ENCODE measurements at places on chromosomes 2 and 18.

- no peak for DNase-seq
Measured at GRCh38 chr2:15346624-15347023, 214.5 kb downstream of the NBAS start.

GRCh38 chr2:9095690-9096089, 92.2 kb upstream of the MBOAT2 start:
- peak; percentile 46 for DNase-seq

- DNase-seq, result no peak
Measured at GRCh38 chr18:7562491-7562890, 4.6 kb upstream of the PTPRM start.

GRCh38 chr2:70827388-70827787, 7.0 kb upstream of the CLEC4F start:
- DNase-seq, result no peak

DNA sequence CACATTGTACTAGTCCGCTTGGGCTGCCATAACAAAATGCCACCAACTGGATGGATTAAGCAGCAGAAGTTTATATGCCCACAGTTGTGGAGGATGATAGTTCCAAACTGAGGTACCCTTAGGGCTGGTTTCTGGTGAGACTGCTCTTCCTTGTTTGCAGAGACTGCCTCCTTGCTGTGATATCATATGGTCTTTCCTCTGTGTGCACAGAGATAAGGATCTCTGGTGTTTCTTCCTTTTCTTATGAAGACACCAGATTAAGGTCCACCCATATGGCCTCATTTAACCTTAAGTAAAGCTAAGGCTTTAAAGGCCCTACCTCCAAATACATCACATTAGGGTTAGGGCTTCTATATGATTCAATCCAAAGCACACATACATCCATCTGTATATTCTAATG, 738.2 kb upstream of the GCFC2 start:
- no peak for DNase-seq

DNA sequence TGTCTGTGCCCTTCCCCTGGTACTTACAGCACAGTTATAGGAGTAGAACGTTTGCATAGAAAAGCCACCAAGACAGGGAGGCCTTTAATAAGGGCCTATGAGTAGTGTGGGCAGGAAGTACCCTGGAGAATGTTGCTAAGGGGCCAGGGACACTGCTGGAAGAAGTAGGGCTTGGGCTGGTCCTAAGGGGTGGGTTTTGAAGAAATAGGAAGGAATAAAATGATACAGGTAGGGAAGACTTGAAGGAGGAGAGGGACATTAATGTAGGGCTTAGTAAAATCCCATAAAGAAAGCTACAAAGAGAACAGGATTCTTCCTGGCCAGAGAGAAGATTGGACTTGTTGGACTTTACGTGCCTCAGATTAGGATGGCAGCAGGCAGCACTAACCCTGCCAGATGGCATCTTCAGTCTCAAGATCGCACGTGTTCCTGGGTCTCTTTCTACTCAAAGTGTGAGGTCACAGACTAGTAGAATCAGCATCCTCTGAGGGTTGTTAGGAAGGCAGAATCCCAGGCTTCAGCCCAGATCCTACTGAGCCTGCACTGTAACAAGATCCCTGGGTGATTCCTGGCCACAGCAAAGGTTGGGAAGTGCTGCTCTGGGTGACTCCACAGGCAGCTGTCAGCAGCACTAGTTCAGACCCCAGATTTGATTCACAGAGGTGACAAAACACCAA, 39.2 kb downstream of the EPAS1 start:
- peak; percentile 43 for DNase-seq

DNA sequence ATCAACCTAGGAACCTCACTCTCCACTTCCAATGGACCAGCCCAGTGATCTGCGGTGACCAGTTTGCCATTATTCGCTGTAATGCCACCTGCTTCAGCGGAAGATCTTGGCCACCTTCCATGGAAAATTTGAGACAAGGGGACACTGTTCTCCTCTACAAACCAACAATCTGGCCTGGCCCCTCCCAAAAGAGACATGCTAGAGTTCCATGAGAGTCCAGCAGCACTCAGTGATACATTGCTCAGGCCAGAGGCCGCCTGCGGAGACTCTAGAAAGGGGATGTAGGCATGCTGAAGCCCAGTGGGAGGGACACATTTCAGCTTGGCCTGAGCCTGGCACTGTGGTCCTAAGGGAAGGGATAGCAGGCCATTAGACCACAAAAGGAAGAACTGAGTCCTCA, 58.3 kb downstream of the COL6A3 start:
- no peak for DNase-seq

DNA sequence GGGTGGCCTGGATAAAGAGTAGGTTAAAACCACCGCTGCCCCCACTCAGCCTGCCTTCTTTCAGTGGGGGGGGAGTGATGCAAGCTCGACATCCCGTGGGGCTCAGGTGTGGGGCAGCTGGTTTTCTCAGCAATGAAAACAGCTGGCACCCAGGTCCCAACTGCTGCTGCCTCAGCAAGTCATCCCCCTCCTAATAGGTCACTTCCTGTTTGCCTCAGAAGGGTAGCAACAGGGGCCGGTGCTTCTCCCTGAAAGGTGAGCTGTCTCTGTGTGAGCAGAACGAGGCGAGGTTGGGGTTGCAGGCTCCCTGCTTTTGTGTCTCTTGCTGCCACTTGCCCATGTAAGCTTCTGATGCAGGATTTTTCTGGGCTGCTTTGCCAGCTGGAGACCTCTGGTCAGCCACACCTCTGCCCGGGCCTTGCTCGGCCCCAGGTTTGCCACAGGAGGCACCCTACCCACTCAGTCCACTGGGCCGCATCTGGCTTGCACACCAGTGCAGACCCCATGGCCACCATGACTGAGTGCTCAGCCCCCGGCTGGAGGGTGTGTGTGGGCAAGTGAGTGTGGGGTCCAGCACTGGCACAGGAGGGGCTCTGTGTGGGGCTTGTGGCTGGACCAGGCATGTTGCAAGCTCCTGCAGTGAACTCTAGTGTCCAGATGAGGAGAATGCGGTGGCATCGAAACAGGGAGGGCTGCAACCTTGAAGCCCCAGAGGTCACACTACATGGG, 11.5 kb upstream of the ASB1 start:
- no peak for DNase-seq

- no peak for DNase-seq
Measured at GRCh38 chr2:212919238-212919637, 232.2 kb downstream of the IKZF2 start.

- DNase-seq, result no peak
Measured at GRCh38 chr2:2192091-2192955, 138.8 kb downstream of the MYT1L start.

GRCh38 chr2:122706757-122707223, 951.3 kb downstream of the TSN start:
- no peak for DNase-seq

DNA sequence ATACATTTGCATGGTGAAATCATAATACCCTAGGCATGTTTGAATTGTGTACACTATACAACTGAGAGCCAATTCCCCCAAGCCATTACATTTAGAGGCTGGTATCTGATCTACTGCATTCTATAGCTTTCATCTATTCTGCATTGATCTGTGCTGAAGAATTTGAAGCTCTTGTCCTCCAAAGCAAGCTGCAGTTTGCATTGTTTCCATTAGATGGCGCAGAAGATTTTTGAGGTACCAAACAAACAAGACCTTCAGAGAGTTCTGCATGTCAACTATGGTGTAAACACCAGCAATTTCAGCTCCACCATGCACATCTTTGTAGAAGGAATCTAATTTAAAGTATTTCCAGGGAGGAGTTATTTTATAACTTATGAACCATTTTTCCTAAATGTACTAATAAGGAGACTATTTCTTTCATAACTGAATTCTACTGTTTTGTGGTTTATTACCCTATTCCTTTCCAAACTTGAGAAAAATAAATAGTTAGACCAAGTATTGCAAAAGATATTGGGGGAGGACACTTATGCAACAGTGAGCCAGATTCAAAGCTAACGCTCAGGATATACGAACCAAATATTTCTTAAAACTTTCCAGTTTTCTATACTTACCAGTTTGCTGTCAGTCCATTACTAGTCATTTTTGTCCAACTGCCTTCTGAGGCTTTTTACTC, 761.8 kb upstream of the ACVR2A start:
- DNase-seq, result peak; percentile 71

DNA sequence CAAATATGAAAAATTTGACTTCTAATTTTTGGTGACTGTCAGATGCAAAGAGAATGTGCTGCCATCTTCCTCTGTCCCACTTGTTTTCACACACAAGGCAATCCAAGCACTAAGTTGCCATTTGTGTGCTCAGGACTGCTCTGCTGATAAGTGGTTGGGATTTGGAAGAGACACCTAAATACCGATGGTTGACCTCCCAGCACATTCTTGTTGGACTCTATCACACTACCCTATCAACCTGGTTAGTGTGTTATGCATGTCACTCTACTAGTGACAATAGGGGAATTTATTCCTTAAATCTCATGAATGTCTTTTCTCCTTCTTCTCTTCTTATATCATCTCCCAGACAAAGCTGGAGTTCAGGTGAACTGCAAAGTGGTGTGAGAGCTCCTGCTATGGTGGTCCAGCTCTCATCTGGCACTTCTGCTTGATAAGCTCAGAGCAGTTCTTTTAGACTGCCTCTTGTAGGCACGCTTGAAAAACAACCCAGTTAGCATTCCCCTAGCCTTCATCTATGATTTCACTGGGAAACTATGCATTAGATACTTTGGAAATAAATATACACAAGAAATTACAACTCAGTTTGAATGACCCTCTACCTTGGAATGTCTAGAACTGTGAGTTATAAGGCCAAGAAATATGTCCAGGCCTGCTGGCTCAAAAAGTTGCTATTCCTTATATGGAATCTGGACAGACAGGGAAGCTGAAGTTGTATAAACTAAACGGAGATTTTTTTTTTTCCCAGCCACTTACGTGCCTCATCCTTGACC, 404.8 kb downstream of the MEIS1 start:
- peak; percentile 93 for DNase-seq

- DNase-seq, result peak; percentile 6
Measured at GRCh38 chr2:74850496-74851190, 16.7 kb downstream of the HK2 start.

GRCh38 chr18:36211612-36212065, 24.3 kb downstream of the MOCOS start:
- peak; percentile 71 for DNase-seq

DNA sequence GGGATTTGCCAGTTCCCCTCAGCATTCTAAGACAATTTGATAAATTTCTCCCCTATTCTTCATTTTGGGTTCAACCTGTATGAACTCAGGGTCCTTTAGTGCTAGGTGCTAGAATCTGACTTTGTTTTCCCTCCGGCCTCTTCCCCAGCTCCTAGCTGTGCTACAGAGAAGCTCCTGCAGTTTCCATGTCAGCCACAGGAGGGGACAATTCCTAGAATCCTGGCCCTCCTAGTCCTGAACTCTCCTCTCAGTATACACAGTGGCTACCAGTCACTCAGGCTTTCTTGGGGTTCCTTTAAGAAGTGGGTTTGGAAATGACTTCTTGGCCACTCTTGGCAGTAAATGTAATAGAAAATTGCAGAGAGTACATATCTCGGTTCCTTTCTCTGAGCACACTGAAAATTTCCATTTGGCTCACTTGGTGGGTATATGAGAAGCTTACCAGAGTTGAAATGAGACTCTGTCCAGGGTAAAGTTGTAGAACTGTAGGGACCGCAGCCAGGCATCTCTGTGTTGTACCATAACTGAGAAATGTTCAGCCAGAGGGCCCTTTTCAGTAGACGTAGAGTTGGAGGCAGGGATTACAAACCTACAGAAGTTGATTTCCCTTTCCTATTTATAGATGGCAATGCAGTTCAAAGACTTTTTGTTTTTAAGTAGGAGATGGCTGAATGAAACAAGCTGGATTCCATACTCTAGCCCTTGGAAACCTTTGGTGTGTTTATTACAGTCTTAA, 5.0 kb upstream of the CHST10 start:
- DNase-seq, result peak; percentile 67

DNA sequence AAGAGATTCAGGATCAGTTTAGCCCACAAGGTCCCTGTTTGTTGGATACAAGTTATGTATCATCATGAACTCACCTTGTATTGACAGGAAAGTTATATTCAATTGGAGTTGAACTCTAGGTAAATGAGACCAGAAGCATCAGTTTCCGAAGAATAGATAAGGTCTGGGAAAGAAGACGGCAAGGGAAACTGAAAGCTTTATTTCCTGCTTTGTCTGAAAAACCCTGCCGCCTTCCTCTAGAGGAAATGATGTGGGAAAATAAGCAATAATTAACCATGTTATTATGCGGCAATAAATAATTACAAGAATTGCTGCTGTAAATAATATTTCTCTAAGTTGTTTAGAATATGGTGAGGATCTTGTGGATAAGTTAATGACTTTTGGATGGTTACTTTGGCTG, 32.0 kb downstream of the LPIN1 start:
- DNase-seq, result no peak

DNA sequence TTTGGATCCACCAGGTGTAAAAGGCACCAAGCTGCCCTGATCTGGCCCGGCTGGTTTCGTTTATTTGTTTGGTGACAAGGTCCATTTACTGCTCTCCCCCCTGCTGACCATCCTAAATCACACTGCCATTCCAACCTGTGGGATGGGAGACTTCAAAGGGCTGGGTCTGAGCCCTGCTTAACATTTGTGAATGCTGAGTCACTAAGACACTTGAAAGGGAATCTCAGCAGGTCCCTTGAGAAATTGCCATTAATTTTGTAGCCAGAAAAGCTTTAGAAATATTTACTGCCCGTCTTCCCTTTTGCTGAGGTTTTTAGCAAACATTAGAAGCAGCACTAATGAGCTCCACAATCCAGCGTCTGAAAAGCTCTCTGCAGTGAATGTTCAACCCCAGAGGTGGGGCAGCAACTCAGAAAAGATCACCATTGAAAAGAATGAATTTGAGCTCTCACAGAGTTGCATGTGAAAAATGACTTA, 133.8 kb downstream of the ARL4C start:
- peak; percentile 55 for DNase-seq

DNA sequence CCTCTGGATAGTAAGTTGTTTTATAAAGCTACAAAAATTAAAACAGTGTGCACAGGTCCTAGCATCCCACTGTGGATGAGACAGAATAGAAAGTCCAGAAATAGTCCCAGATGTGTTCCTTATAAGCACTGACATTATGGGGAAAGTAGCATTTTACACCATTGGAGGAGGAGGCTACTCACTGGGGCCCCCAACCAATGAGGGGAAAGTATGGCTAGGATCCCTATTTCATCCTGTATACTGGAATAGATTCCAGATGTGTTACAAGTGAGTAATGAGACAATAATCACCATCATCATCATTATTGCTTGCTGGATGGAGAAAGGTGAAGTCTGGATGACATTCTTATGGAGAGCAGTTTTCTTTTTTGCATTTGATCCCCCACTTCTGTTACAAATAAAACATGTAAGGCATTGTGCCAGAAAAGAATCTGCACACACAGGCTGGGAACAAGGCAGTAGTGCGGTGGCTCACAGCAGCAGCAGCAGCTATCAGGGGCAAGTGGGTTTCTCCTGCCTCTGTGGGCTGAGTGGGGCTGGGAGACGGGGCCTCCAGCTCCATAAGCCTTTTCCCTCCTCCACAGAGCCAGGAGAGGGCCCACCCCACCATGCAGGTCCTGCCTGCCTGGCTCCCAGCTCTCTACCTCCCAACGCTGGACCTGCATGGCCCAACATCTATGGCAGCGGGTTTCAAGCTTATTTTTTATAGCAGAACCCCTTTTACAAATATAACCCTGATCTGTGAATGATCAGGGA, 5.0 kb downstream of the ARID5A start:
- DNase-seq, result peak; percentile 82

- DNase-seq, result no peak
Measured at GRCh38 chr2:227473122-227473461, 1.1 kb downstream of the AGFG1 start.

GRCh38 chr18:9418047-9418690, 57.1 kb upstream of the RALBP1 start:
- no peak for DNase-seq

GRCh38 chr2:239274391-239275043, 126.3 kb downstream of the HDAC4 start:
- DNase-seq, result peak; percentile 79
